ENCODE measurements at places on chromosomes 1 and 21.
A peak's percentile ranks its signal among the peaks of the same experiment; 100 is the strongest.

DNA sequence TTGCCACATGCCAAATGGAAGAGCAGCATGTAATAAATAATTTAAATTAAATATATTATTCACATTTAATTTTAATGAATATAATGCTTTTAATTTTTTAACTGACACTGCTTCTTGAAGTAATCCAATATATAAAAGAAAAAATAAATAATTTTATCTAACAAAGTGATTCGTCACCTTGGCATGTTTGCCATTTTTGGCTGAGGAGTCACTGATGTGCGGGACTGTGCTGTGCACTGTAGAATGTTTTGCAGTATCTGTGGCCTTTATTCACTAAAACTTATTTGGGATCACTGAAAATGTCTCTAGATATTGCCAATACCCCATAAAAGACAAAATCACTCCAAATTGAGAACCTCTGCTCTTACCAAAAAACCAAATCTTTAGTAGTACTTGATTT is 807.8 kb downstream of the BRINP3 start:
- H3K27me3 ChIP-seq = no peaks in the 10 kb centered on the region
- no peaks in the 10 kb centered on the region for H3K36me3 ChIP-seq
- H3K4me3 ChIP-seq = no peak overlapping the region
- no peak for DNase-seq

DNA sequence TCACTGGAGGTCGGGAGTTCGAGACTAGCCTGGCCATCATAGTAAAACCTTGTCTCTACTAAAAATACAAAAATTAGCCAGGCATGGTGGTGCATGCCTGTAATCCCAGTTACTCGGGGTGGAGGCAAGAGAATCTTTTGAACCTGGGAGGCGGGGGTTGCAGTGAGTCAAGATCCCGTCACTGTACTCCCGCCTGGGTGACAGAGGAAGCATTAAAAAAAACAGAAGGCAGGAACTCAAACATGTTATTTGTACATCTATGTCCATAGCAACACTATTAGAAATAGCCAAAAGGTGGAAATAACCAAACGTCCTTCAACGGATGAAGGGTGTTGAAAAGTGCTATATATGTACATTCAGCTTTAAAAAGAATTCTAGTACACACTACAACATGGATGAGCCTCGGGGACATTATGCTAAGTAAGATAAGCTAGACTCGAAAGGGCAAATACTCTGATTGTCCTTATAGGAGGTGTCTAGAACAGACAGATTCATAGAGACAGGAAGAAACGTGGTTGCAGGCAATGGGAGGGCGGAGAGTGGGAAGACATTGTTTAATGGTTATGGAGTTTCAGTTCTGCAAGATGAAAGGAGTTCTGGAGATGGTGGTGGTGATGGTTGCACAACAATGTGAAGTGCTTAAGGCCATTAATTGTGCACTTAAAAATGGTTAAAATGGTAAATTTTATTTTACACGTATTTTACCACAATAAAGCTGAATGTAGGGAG is 19.2 kb downstream of the NLRP3 start:
- DNase-seq = no peak
- no peaks in the 10 kb centered on the region for H3K4me1 ChIP-seq
- no peaks in the 10 kb centered on the region for H3K36me3 ChIP-seq

DNA sequence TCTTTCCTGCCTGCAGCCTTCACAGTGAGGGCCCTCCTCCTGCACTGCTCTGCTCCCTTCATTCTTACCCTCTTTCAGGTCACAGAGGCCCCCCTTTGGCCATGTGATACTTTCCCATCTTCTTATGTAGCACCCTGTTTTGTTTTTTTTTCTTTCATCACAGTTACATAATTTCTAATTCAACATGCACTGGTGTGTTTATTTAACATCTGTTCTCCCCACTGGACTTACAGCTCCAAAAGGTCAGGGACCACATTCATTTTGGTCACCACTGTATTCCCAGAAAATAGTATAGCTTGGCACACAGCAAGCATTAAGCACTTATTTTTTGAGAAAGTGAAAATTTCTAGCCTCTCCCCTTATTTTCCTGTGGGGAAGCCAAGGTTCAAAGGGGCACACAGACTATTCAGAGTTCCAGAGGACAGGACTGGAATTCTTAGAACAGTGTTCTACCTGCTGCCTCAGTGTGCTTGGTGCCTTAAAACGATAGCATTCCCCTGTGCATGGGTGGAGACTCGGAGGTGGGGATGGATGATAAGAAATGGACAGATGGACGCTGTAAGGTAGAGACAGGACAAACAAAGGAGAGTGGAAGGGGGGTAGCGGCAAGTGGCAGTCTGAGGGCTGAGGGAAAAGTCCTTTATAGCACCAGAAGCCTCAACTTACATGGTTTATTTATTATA is 5.3 kb downstream of the DENND2D start:
- H3K27me3 ChIP-seq = peaks cover 4% of the 10 kb centered on the region
- H3K27ac ChIP-seq = no peak overlapping the region
- H3K36me3 ChIP-seq = peaks cover 1% of the 10 kb centered on the region

DNA sequence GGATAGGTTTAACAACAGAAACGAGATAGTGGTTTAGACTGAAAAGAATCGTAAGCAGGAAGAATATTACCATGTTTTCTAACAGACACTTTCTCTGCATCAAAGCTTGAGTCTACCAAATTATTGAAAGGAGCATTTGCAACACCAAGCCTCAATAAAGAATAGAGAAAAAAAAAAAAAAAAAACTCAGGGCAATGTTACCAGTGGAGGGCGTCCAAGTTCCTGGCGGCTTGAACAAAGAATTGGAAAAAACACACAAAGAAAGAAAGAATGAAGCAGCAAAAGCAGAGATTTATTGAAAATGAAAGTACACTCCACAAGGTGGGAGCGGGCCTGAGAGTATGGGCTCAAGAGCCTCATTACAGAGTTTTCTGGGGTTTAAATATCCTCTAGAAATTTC is 686.5 kb upstream of the ADGRL2 start:
- no peak overlapping the region for H3K27ac ChIP-seq
- no peaks in the 10 kb centered on the region for H3K27me3 ChIP-seq

- no peaks in the 10 kb centered on the region for H3K27me3 ChIP-seq
- H3K36me3 ChIP-seq = no peaks in the 10 kb centered on the region
- peaks cover 23% of the 10 kb centered on the region for H3K4me1 ChIP-seq
- no peak overlapping the region for H3K27ac ChIP-seq
These were observed 42.0 kb downstream of the CAPZB start for GRCh38 chr1:19443326-19443725.

DNA sequence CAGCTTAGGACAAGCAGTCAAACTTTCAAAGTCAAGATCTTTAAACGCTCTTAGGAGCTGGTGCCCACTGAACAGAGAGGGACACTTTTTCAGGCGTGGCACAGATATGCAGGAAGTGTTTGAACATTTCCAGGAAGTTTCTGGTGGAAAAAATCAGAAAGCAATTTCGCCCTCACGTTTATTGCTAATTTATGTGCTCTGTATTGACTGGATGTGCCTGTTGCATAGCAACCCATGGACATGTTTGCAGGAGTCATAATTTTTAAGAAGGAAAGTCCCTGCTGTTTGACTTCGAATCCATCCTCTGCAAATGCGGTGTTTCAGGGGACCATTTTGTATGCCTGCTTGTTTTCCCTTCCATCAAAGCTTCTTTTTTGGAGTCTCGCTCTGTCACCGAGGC is 239.9 kb upstream of the IRF2BP2 start:
- H3K27me3 ChIP-seq = no peaks in the 10 kb centered on the region
- peaks cover 27% of the 10 kb centered on the region for H3K4me1 ChIP-seq
- DNase-seq = no peak
- no peak overlapping the region for H3K4me3 ChIP-seq
- H3K36me3 ChIP-seq = no peaks in the 10 kb centered on the region
- H3K27ac ChIP-seq = no peak overlapping the region

DNA sequence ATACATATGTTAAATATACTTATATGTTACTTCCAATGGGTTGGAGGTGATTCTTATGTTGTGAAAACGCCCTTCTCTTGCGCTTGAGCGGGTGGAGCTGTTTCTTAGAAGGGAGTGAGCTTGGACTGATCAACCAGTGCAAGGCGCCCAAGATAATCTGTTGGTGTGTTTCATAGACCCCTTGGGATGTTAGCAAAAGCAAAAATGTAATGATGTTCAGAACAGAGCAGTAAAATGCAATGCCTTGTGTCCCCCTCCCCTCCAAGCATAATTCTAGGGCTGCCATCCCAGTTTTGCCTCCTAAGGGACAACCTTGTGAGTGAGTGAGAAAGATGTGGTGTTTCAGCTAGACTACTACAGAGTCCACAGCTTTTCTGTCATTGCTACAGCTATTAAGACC is 6.2 kb upstream of the CD34 start:
- H3K36me3 ChIP-seq = no peaks in the 10 kb centered on the region
- H3K27me3 ChIP-seq = peaks cover 27% of the 10 kb centered on the region
- DNase-seq = no peak
- no peak overlapping the region for H3K4me3 ChIP-seq
- H3K27ac ChIP-seq = no peak overlapping the region
- peaks cover 7% of the 10 kb centered on the region for H3K4me1 ChIP-seq

DNA sequence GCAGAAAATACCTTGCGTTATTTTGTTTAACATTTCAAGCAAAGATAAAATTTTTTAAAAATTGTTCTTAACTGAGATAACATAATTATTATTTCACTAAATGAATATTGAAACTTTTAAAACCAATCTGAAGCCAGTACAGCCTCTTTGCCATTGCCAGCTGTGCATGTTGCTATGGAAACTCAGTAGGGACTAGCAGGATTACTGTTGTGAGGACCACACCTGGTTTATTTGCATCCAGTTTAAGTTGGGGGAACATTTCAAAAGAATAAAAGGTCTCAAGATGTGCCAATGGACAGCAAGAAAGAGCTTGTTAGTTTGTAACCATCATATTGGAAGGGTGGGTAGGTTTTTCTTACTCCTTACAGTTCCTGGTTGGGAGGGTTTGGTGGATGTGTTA is 80.7 kb downstream of the POU2F1 start:
- peaks cover 5% of the 10 kb centered on the region for H3K4me1 ChIP-seq
- H3K4me3 ChIP-seq = no peak overlapping the region
- H3K36me3 ChIP-seq = no peaks in the 10 kb centered on the region
- no peaks in the 10 kb centered on the region for H3K27me3 ChIP-seq
- DNase-seq = no peak

GRCh38 chr1:149846593-149847466 is 52.5 kb upstream of the BOLA1 start:
- no peak overlapping the region for H3K4me3 ChIP-seq
- no peak for DNase-seq
- peak overlapping the region; percentile 25 for H3K27ac ChIP-seq
- H3K4me1 ChIP-seq = peaks cover 35% of the 10 kb centered on the region

DNA sequence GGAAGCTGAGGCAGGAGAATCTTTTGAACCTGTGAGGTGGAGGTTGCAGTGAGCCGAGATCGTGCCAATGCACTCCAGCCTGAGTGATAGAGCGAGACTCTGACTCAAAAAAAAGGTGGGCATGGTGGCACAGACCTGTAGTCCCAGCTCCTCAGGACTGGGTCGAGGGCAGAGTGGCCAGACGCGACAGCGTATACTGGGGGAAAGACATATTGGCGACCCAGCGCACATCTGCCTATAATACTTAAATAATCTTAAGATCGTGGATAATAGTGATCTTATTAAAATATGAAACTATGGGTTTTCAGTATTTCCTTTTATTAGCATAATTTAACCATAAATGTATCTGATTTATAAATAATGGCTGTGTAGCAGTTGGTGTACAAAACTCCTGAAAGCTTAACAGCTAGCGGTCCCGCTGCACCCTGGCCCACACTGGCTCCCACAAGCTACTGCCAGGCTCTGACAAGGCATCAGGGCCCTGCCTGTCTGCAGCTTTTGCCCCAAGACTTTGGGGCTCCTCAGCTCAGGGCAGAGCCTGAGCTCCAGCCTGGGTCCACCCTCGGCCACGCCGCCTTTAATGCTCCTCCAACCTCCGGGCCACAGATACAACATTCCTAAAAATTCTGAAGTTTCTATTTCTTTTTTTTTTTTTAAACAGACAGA is 2.7 kb upstream of the AURKAIP1 start:
- H3K36me3 ChIP-seq = peaks cover 2% of the 10 kb centered on the region
- peaks cover 3% of the 10 kb centered on the region for H3K4me1 ChIP-seq
- H3K4me3 ChIP-seq = no peak overlapping the region
- no peak overlapping the region for H3K27ac ChIP-seq
- DNase-seq = no peak

Data from progenitor cell of endocrine pancreas (in vitro differentiated cells).